Amniotic stem cell (primary cell): ENCODE measurements at places on chromosomes 13 and 19.

DNA sequence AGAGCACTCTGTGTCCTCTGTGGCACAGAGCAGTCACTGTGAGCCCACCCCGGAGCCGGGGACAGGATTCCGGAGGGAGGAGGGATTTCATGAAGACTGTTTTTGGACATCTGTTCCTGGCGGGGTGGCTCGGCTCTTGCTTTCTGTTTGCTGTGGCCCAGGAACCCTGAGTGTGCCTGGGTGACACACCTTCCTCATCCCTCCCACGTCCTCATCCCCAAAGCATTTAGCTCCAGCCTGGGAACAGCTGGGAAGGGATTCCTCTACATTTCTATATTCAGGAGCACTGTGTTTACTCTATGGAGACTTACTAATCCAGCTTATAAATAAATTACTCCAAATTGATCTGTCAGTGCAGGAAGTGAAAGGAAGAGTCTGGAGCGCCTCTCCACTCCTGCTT lies 97.8 kb upstream of the UBL3 start:
- no peak for DNase-seq

DNA sequence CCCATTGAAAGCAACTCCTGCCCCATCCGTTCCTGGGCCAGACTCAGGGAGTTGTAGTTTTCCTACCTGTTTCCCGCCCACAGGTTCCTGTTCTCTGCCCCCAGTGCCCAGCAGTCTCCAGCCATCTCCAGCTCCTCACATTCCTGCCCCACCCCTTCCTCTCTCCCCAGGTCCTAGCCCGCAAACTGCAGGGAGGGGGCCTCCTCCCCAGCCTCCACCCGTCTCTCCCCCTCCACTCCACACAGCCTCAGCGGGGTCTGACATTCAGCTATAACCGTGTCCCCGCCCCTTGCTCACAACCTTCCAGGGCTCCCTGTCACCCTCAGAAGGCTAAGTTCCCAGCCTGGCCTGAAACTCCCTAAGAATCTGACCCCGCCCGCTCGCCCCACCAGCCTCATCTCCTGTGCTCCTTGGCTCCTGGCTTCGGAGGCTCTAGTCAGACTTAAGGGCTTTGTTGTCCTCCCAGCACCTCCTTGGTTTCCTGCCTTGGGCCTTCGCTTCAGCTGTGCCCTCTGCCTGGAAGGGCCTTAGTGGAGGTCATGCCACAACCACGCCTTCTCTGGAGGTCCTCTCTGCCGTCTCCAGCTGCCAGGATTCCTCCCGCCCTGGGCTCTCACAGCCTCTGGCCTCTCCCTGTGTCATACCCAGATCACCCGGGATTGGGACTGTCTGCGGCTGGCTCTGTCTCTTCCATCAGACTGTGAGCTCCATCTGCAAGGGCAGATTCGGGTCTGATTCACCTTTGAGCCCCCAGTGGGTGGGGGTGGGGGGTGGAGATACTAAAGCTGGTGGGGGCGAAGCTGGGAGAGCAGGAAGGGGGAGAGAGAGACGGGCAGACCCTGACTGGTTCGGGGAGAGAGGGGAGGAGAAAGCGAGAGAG lies 5.1 kb upstream of the SPACA6 start:
- peak; percentile 24 for DNase-seq

GRCh38 chr19:12789904-12790619 lies 1.2 kb upstream of the JUNB start:
- peak; percentile 96 for DNase-seq

DNA sequence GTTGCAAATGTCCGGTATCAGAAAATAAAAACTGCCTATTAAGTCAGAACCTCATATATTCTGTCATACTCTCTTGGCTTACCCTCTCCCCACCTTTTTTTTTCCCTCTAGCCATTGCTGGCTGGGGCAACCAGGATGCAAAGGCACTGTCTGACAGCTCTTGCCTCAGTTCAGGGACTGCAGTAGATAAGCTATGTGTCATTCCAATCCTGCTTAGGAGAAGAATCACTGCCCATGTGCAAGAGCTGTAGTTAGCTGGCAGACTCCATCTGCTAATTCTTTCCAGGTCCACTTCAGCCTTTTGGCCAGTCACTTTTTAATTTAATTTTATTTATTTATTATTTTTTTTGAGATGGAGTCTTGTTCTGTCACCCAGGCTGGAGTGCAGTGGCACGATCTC lies 895.6 kb upstream of the SLC10A2 start:
- DNase-seq = no peak

DNA sequence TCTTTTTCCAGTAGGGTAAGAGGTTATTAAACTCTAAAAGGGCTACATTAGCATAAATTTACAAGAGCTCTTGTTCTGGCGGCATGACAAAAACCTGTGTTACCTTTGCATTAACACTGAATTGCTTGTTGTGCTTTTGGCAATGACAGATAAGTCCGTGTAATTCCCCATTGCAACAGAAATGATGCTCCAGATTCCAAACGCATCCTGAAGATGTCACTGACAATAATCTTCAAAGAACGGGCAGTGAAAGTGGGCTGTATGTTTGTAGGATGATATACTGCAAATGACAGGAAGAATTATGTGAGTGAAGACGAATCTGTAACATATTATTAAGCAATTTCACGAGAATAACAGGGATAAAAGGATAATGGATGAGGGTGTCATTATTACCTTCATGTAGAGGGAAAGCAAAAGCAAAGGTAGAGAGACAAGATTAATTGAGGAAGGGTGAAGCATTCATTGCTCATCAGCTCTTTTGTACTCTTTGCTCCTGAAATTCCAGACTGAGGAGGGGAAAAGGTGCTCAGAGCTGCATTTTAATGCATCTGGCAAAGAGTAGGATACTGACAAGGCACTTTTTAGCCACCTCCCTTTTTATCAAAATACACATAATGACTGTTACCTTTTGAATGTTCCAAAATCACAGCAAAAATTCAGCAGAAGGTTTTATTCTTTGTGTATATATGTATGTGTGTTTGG lies 38.5 kb upstream of the MAB21L1 start:
- DNase-seq = no peak

DNA sequence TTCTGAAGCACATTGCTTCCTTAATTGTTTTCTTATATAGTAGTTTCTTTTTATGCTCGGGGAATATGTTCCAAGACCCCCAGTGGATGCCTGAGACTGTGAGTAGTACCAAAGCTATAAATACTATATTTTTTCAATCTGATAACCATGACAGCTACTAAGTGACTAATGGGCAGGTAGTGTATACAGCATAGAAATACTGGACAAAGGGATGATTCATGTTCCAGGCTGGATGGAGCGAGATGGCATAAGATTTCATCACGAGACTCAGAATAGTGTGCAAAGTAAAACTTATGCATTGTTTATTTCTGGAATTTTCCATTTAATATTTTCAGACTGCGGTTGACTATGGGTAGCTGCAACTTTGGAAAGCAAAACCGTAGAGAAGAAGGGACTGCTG lies 47.9 kb upstream of the OLFM4 start:
- no peak for DNase-seq

DNA sequence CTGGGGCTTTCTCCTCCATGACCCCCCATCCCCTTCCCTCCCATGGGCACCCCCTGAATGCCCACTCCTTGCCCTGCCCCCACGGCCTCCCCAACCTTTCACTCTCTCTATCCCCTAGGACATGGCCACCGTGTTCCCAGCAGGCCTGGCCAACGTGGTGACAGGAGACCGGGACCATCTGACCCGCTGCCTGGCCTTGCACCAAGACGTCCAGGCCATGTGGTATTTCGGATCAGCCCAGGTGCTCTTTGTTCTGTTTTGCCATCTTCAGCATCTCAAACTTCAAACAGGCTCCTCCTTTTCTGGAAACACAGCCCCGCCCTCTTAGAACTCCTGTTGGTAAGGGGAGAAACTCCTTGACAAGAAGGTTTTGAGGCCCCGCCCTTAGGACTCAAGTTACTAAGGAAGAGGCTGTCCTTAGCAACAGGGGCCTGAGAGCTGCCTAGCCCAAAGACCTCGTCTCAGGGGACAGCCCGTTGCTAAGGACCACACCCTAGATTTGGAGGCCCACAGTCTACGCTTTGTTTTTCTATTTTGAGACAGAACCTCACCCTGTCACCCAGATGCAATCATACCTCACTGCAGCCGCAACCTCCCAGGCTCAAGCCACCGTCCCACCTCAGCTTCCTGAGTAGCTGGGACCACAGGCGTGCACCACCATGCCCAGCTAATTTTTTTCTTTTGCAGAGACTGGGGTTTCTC lies 5.1 kb upstream of the FLT3LG start:
- no peak for DNase-seq
